Activated CD4-positive, alpha-beta T cell treated with anti-CD3 and anti-CD28 coated beads for 36 hours (primary cell): ENCODE measurements at places on chromosomes 6 and 20. TPM values are rescaled to one million over a fixed set of nuclear protein-coding genes. Genes with fewer than 3 reads are reported as not detected.

DNA sequence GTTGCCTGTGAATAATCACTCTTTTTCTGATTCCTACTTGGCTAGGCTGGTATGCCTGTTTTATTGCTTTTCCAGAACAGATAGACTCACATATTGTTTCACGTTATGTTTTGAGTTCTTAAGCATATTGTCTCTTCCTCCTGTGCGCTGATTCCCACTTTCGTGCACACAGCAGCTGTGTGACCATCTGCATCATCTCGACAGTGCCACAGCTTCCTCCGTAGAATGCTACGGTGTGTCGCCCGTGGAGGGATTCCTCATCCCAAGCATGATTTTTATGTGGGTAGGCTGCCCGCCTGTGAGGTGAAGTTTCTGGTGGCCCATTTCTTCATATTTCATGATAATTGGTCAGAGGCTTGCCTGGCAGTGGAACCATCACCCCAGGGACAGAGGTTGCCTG lies 31.8 kb downstream of the PLCB4 start:
- H3K4me3 ChIP-seq, result no peak overlapping the region
- no peaks in the 10 kb centered on the region for H3K27me3 ChIP-seq
- no peak overlapping the region for H3K27ac ChIP-seq
- DNase-seq, result no peak

DNA sequence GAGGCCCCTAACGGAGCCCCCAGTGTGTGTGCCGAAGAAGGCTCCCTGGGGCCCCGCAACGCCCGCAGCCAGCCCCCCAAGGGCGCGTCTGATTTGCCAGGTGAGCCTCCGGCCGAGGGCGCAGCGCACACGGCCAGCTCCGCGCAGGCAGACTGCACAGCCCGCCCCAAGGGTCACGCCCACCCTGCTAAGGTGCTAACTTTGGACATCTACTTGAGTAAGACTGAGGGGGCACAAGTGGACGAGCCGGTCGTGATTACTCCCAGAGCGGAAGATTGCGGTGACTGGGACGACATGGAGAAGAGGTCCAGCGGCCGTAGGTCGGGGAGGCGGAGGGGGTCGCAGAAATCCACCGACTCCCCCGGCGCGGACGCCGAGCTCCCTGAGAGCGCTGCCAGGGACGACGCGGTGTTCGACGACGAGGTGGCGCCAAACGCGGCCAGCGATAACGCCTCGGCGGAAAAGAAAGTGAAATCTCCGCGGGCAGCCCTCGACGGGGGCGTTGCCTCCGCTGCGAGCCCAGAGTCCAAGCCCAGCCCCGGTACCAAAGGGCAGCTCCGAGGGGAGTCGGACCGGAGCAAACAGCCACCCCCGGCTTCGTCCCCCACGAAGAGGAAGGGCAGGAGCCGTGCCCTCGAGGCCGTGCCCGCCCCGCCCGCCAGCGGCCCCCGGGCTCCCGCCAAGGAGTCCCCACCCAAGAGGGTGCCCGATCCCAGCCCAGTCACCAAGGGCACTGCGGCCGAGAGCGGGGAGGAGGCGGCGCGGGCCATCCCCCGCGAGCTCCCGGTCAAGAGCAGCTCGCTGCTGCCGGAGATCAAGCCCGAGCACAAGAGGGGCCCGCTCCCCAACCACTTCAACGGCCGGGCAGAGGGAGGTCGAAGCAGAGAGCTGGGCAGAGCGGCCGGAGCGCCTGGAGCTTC lies 117.0 kb downstream of the RTN4IP1 start:
- DNase-seq, result peak; percentile 89
- peak overlapping the region; percentile 87 for H3K4me3 ChIP-seq
- peaks cover 6% of the 10 kb centered on the region for H3K36me3 ChIP-seq

DNA sequence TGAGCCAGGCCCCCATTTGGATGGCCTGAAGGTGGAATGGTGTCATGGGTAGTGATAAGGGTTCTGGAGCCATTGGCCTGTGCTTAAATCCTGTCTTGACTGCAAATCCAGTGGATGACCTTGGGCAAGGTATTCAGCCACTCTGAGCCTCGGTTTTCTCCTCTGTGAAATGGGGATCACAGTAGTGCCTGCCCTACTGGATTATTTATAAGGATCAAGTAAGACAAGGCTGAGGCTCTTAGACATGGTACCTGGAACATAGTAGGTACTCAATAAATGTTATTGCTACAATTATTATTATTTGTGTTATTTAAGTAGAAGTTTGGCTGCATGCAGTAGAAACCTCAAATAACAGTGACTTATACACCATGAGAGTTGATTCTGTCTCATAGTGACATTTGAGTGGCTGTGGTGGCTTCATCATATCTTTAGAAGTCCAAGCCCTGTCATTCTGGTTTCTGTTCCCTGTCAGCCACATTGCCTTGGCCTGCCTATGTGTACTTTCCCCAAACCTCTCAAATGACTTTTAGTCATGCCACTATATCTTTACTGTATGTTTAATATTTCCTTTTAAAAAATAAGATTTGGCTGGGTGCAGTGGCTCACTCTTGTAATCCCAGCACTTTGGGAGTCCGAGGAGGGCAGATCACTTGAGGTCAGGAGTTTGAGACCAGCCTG lies 37.6 kb upstream of the CHMP4B start:
- no peaks in the 10 kb centered on the region for H3K27me3 ChIP-seq
- DNase-seq, result peak; percentile 54
- peaks cover 12% of the 10 kb centered on the region for H3K36me3 ChIP-seq

DNA sequence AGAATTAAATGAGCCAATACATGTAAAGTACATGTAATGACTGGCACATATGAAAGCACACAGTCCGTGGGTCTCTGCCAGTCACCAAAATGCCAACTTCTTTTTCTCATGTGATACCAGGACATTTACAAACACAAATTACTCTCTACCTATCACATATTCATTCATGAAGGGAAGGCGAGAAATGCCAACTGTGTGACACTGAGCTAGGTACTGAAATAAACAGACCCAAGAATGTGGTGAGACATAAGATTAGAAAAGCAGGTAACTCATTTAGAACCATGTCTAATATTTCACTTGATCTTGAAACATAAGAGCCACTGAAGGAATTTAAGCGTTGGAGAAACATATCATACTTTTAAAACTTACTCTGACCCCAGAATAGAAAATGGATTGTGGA lies 41.4 kb downstream of the HBS1L start:
- H3K4me3 ChIP-seq, result no peak overlapping the region
- peaks cover 62% of the 10 kb centered on the region for H3K4me1 ChIP-seq
- peak; percentile 20 for DNase-seq
- H3K27ac ChIP-seq, result peak overlapping the region; percentile 33
- H3K27me3 ChIP-seq, result no peaks in the 10 kb centered on the region
- H3K36me3 ChIP-seq, result peaks cover 24% of the 10 kb centered on the region

The EYA2 gene
- not detected for total RNA-seq

DNA sequence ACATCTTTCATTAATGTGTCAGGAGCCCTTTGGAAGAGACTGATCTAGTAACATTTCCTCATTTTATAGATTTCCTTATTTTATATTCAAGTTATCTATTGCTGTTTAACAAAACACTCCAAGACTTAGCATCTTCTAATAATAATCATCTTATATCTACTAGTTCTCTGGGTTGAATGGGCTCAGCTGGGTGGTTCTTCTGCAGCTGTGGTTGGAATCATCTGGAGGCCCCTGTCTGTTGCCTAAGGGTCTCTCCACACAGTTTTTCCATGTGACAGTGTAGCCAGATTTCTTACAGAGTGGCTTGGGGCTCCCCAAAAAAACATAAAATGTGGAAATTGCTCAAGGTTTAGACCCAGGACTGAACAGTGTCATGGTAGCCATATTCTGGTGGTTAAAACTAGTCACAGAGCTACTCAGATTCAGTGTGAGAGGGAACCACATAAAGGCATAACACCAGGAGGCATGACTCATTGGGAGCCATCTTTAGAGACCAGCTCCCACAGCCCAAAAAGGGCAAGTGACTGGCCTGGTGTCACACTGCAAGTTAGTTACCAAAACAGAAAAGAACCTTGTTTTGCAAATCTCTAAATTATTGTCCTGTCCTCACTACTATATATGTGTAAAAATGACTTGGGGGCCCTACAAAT lies 11.5 kb downstream of the SLC2A10 start:
- H3K27ac ChIP-seq, result no peak overlapping the region
- no peak overlapping the region for H3K4me3 ChIP-seq
- peak; percentile 34 for DNase-seq
- H3K27me3 ChIP-seq, result peaks cover 2% of the 10 kb centered on the region
- H3K36me3 ChIP-seq, result no peaks in the 10 kb centered on the region

The ADGRF4 gene
- total RNA-seq, result not detected

GRCh38 chr6:132362442-132363185 lies 38.7 kb downstream of the MOXD1 start:
- no peak overlapping the region for H3K4me3 ChIP-seq
- no peak overlapping the region for H3K27ac ChIP-seq
- H3K36me3 ChIP-seq, result no peaks in the 10 kb centered on the region
- H3K4me1 ChIP-seq, result peaks cover 12% of the 10 kb centered on the region
- DNase-seq, result no peak
- peaks cover 26% of the 10 kb centered on the region for H3K27me3 ChIP-seq
